ENCODE measurements at places on chromosomes 13 and 19.

GRCh38 chr13:42064966-42065365 is 16.5 kb downstream of the DGKH start:
- no peak for DNase-seq

DNA sequence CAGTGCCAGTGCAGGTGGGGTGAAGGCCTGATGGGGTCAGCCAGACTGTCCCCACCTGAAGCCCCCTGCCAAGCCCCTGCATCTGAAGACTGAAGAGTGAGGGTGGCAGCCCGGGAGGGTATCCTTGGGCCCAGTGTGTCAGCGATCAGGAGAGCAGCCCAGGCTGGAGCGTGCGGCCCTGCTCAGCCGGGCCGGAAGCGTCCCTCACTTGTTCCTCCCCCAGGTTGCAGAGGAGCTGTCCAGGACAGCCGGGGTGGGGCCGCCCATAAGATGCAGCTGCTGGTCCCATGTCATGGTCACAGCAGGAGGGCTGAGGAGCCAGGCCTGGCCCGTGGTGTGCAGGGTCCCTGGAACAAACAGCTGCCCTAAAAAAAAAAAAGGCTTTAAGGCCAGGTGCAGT is 55.4 kb downstream of the KDM4B start:
- no peak for DNase-seq

GRCh38 chr13:19959141-19959830 is 759 bp downstream of the ZMYM2 start:
- DNase-seq = peak; percentile 77

GRCh38 chr13:28012383-28012782 is 23.9 kb upstream of the URAD start:
- no peak for DNase-seq

DNA sequence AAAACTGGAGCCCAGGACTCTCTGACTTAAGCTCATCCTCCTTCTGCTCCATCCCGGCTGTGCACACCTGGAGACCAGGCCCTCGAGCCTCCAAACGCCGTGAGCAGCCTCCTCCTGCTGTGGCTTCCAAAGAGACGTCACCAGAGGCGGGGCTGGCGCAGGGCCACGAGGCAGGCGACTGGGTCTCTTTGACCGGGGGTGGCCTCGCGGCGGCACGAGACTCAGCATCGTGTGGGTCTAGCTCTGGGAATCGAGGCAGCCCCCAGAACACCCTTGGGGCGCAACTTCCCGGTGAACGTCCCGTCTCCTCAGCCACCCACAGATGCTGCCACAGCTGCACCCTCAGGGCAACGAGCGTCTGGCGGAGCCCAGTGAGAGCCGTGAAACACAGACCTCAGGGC is 22.8 kb downstream of the RASA3 start:
- no peak for DNase-seq

DNA sequence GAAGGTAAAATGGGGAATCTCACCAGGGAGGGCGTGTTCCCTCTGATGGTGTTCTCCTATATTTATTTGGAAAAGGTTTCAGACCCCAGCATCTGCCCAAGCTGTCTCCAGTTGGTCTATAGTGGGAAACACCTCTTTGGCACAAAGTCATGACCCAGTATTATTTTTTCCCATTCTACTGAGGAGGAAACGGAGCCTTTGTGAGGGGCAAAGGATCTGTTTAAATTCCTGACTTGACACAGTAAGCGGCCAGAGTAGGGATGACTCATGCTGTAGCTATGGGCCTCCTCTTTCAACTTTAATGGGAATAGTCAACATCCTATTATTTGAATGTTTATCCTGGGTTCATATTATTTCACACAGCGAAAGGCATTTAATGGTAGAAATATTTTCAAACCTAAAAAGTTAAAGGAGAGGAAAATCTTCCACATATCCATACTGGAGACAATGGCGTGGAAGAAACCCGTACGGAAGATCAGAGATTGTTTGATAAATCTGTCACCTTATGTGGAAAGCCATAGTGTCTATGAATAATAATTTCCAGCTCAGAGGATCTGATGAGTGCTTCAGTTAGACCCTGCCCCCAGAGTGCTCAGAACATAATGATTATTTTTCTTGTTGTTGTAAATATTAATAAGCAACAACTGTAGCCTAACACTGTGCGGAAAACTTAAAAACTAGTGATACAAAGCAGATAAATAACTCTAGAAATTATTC is 126.0 kb downstream of the FOXO1 start:
- DNase-seq = no peak

DNA sequence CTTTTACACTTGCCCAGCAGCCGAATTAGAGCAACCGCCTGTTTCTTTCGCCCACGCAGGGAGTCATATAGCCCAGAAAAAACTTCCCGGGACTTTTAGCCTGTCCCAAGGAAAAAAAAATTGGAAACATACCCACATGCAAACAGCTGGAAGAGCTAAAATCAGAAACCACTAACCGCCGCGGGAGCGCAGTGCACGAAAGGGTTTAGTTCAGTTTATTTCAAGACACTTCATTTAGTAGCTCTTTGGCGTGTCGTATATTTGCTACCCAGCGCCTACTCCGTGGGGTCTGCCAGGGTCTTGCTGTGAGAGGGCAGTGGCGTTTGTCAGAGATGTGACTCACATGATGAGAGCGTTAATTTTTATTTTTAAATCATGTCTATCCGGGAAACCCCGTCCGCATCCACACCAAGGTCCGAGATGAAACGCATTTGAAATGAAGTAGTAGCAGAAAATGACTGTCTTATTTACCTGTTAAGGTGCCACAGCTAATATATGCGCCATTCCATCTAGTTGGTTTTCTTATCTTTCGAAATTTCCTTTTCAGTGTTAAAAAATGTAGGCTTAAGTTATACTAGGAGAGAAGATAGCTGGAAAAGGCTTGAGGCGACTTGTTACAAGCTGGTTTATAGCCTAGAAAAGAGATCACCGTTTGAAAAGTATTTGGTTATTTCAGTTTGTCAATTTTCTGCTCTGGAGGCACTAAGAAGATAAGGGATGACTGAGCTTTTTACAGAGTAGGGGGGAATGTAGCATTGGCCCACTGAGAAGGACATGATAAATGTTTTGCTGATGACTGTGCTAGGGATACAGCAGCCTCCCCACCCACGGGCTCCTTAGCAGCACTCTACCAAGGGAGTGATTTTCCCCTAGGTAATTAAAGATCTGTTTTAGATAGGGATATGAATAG is 1.7 kb downstream of the KLF5 start:
- DNase-seq = no peak

Measured in CD4-positive, alpha-beta T cell treated with Interleukin-17A for 1 hour (primary cell).